Stimulated activated CD8-positive, alpha-beta memory T cell treated with anti-CD3 and anti-CD28 coated beads, Interleukin-15, amount 100 ng/mL, for 1 hour (primary cell): ENCODE measurements at places on chromosomes 7 and 10.

DNA sequence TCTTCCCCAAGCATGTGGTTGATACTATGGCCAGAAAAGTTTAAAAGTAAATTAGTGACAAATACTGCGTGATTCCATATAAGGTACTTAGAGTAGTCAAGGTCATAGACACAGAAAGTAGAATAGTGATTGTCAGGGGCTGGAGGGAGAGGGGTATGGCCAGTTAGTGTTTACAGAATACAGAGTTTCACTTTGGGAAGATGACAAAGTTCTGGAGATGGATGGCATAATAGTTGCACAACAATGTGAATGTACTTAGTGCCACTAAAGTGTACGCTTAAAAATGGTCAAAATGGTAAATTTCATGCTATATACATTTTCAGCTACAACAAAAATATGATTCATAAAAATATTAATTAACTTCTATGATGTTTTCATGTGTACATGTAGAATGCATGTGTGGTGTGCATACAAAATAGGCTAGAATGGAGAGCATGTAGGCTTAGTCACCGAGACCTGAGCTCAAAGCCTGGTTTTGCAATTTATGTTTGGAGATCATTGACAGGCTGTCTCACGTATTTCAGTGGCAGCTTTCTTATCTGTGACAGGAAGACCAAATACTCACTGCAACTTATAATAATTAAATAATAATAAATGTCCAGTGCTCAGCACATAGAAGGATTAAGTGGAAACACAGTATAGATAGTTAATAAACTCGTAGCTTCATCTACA is 625.6 kb downstream of the SUGCT start:
- DNase-seq: no peak

GRCh38 chr10:132697578-132698200 is 88.3 kb downstream of the NKX6-2 start:
- no peak for DNase-seq

- no peak for DNase-seq
These were observed 199.8 kb downstream of the EBF3 start for GRCh38 chr10:129764011-129764900.

DNA sequence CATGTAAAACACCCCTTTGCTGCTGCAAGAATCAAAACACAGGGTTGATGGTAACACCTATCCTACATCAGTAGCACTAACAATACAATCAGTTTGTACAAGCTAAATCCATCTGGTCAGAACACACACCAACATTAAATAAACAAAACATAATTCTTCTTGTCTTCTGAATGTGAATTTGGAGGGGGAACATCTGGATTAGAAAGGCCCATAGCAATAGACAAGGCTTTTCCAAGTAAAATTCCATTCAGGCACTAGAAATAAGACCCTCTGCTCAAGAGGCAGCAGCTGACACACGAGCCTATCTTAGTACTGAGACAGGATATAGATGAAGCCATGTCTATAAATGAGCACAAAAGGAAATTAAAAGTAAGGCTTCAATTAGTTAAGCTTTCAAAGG is 839.9 kb upstream of the LRRTM3 start:
- no peak for DNase-seq

DNA sequence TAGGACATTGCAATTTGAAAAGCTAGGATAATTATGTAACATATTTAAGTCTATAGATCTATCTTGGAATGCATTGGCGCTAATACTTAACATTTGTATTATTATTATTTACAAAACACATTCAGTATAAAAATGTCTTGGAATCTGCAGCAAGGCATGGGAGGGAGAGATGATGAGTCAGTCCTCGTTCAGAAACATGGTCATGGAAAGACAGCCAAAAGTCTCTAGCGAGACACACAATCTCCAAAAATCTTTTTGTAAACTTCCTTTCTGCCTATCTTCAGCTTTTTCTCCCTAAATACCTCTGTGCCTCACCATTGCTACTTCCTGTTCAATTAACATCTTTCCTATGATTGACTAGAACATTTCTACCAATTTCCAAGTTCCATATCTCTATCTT is 188.4 kb upstream of the CACNA2D1 start:
- no peak for DNase-seq

- DNase-seq: no peak
These were observed 12.9 kb downstream of the C10orf67 start for GRCh38 chr10:23331567-23332301.

DNA sequence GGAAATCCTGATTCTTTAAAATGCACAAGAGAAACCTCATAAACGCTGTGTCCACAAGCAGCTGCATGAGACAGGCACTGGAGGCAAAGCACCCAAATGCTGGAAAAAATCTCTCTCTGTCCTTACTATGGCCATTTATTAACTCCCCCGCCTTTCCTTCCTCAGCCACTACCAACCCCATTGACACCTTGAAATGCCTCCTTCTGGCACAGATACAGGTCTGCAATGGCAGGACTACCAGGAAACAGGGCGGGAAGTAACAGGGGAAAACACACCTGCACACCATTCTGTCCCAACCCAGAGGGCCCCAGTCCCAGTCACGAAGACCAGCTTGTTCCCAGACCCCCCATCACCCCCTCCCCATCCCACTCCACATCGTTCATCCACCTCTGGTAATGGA is 224.3 kb downstream of the PARD3 start:
- DNase-seq: no peak

DNA sequence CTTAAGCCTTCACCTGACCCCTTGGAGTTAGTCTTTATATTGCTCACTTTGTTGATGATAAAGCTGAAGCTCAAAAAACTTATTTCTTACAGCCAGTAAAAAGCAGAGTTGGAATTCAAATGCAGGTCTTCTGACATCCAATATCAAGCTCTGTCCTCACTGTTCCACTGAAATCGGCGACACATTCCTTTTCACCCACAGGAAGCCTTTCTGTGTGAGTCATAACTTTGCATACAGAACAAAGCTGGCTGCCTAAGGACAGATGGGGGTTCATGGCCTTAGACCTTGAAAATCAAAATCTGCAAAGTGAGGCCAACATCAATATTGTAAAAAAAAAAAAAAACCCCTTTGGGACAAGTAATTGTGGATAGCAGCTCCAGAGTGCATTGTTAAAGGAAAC is 21.8 kb upstream of the AKR1B1 start:
- DNase-seq: no peak

DNA sequence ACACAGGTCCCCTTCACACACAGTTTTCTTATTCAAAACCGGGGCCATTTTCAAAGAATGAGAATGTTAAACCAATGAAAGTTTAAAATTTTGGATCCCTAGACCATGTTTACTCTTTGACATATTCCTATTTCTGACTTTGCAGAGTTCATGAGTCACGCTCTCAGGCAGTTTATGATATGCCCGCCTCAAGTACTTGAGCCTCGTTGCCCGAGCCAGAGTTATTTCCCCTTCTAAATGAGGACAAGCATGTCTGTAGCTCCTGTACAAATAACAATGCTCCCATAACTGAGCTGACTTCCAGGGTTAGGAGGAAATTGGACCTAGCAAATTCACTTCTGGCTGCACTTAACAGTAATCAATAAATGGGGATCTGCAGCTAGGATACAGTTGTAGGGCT is 87.9 kb upstream of the PDE1C start:
- DNase-seq: no peak

- no peak for DNase-seq
These were observed 21.7 kb downstream of the ADD3 start for GRCh38 chr10:110029450-110029849.

- DNase-seq: no peak
These were observed 30.2 kb downstream of the GRIFIN start for GRCh38 chr7:2445898-2446555.

GRCh38 chr10:96588616-96589419 is 2.0 kb upstream of the TM9SF3 start:
- no peak for DNase-seq

- no peak for DNase-seq
These were observed 25.3 kb downstream of the EPHB4 start for GRCh38 chr7:100801833-100802568.

DNA sequence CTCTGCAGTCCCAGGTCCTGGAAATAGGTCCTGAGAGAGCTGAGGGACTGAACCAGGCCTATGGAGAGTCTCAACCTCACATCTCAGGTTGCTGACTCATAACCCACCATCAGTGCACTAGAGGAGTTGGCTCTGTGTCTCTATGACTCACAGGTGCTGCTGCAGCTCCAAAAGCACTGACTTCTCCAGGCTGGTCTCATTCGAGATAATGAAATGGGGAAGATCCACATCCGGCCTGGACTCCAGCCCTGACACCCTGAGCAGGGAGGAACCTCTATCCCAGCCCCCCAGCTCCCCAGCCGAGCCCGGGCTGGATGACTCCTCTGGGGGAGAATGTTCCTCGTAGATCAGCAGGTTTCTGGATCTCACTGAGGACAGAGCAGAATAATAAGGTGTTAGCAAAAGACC is 35.5 kb upstream of the DGKI start:
- DNase-seq: no peak

GRCh38 chr7:148371280-148371937 is 219.2 kb upstream of the C7orf33 start:
- DNase-seq: no peak

DNA sequence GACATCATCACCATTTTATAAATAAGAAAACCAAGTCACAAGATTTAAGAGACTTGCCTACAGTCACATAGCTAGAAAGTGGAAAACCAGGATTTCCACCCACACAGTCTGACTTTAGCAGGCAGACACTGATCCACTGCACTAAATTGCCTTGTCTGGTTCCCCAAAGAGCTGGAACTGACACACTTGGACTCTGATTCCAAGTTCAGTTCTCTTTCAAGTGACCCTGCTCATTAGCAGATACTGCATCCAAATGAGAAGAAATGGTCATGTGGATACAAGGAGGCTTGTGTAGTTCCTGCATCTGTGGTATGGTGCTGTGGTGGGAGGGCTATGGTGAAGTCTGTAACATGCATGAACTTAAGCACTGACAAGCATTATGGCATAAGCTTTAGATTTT is 180.1 kb upstream of the MKLN1 start:
- DNase-seq: no peak

GRCh38 chr10:110804376-110804775 is 67.4 kb upstream of the PDCD4 start:
- no peak for DNase-seq

- no peak for DNase-seq
These were observed 3.3 kb downstream of the SKAP2 start for GRCh38 chr7:26861050-26861449.

DNA sequence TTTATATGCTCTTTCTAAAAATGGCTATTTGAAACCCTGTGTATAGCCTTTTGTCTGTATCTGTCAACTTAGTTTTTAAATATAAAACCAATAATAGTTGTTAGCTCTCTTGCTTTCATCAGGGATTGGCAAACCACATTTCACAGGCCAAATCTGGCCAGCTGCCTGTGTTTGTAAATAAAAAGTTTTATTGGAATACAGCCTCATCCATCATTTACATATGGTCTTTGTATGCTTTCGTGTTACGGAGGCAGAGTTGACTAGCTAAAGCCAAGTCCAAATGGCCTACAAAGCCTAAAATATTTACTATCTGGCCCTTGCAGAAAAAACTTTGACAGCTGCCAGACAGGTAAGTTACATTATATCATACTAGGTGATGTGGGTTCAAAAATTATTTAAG is 235.0 kb downstream of the BICC1 start:
- no peak for DNase-seq

- DNase-seq: no peak
These were observed 39.4 kb upstream of the CFAP46 start for GRCh38 chr10:132981746-132982145.
